Osteoblast (primary cell): ENCODE measurements at places on chromosomes 5 and 9. TPM values are rescaled to one million over a fixed set of nuclear protein-coding genes. Genes with fewer than 3 reads are reported as not detected.

The REEP2 gene
- total RNA-seq = 1.5 and 2.2 TPM in 2 replicates

GRCh38 chr5:145204743-145205142 lies 630.4 kb downstream of the PRELID2 start:
- H3K4me1 ChIP-seq = no peaks in the 10 kb centered on the region
- H3K27me3 ChIP-seq = no peaks in the 10 kb centered on the region
- no peak for DNase-seq
- no peak overlapping the region for H3K27ac ChIP-seq
- H3K4me3 ChIP-seq = no peak overlapping the region
- H3K36me3 ChIP-seq = no peaks in the 10 kb centered on the region

- H3K4me3 ChIP-seq = no peak overlapping the region
- H3K36me3 ChIP-seq = no peaks in the 10 kb centered on the region
- no peaks in the 10 kb centered on the region for H3K4me1 ChIP-seq
- no peaks in the 10 kb centered on the region for H3K27me3 ChIP-seq
These were observed 101.4 kb downstream of the ATG10 start for GRCh38 chr5:82073179-82073578.

- H3K4me1 ChIP-seq = peaks cover 57% of the 10 kb centered on the region
- DNase-seq = no peak
- peaks cover 5% of the 10 kb centered on the region for H3K36me3 ChIP-seq
- H3K27ac ChIP-seq = peak overlapping the region; percentile 31
- no peaks in the 10 kb centered on the region for H3K27me3 ChIP-seq
These were observed 99.3 kb downstream of the CDK5RAP2 start for GRCh38 chr9:120480707-120481106.

GRCh38 chr5:28751396-28751795 lies 1713.0 kb upstream of the CDH9 start:
- H3K36me3 ChIP-seq = no peaks in the 10 kb centered on the region
- no peak overlapping the region for H3K27ac ChIP-seq
- no peak for DNase-seq
- no peaks in the 10 kb centered on the region for H3K27me3 ChIP-seq
- no peaks in the 10 kb centered on the region for H3K4me1 ChIP-seq
- H3K4me3 ChIP-seq = no peak overlapping the region
